ENCODE measurements at places on chromosomes 5 and 9.

DNA sequence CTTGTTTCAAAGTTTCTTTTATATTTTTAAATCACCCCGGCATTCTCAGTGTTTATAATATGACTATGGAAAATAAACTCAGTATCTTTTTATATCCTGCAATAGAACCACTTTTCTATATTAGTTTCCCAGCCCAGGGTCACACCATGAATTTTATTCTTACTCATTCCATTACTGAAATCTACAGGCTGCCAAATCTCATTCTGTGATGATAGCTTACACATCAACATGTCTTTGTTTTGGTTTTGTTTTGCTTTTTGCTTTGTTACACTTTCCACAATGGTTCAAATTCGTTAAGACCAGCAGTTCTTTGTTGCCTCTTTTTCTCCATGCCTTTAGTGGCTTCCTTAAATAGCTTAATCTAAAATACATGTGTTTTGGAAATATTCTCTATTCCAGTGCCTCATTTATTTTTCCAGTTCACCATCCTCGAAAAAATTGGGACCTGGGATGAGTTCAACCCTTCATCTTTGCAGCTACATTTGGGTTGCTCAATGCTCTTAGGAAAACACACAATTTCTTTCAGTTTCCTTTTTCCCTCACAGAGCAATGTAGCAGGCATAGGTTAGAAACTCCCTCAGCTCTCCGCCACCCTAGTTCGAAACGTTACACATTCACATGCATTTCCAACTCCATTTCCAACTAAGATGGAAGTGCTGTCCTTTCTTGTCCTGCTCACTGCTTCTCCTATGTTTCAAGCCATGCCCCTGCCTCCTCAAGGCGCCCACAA is 1146.3 kb downstream of the MAT2B start:
- no peak for DNase-seq

- DNase-seq, result no peak
These were observed 464.5 kb downstream of the CSNK1G3 start for GRCh38 chr5:123976379-123977033.

GRCh38 chr5:113508756-113509155 is 4.7 kb upstream of the YTHDC2 start:
- DNase-seq, result no peak

DNA sequence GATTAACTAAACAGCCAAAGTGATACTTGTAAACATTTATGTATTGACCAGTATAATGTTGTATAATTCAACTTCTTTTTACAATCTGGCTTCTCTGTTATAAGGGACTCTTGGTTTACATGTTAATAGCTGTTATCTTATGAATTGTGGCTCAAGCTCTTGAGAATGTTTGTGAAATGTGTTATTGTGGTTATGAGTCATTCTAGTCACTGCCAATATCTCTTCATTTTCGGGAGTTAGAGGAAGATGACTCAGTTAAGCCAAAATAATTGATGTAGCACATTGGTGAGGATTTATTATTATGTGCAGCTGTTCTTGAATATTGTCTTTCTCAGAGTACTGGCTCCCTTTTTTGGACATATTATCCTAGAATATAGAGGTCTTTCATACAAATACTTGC is 655.2 kb upstream of the RIOK2 start:
- no peak for DNase-seq

DNA sequence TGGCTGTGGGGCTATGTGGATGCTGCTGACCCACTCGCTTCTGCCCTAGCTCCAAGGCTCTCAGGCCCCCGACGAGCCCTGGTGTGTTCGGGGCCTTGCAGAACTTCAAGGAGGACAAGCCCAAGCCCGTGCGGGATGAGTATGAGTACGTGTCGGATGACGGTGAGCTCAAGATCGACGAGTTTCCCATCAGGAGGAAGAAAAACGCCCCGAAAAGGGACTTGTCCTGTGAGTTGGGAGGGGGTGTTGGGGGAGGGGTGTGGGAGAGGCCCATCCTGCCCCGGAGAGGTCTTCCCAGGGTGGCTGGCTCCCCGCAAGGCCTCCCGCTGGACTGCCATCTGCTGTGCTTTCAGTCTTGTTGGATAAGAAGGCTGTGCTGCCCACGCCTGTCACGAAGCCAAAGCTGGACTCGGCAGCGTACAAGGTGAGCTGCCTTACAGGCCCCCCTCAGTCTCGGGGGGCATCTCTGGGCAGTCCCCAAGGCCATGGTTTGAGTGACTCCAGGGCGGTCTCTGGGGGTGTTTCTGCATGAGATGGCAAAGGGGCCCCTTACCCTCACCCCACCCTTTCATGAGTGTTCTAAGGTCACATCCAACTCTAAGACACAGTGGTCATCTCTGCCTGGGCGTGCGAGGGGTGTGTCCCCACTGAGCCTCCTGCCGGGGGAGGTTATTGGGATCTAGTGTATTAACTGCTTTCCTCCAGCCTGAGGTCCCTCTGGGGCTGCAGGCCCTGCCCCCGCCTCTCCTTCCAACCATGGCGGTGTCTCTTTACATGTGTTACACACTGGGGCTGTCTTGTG is 89.5 kb downstream of the PHF2 start:
- no peak for DNase-seq

GRCh38 chr5:109878887-109879286 is 189.2 kb downstream of the MAN2A1 start:
- DNase-seq, result no peak

GRCh38 chr5:171897231-171897630 is 109.2 kb downstream of the FBXW11 start:
- no peak for DNase-seq

GRCh38 chr5:173707392-173707791 is 90.9 kb upstream of the BOD1 start:
- DNase-seq, result no peak

- DNase-seq, result no peak
These were observed 30.2 kb downstream of the MLANA start for GRCh38 chr9:5920860-5921328.

GRCh38 chr9:129414993-129415941 is 205.6 kb downstream of the C9orf50 start:
- no peak for DNase-seq

DNA sequence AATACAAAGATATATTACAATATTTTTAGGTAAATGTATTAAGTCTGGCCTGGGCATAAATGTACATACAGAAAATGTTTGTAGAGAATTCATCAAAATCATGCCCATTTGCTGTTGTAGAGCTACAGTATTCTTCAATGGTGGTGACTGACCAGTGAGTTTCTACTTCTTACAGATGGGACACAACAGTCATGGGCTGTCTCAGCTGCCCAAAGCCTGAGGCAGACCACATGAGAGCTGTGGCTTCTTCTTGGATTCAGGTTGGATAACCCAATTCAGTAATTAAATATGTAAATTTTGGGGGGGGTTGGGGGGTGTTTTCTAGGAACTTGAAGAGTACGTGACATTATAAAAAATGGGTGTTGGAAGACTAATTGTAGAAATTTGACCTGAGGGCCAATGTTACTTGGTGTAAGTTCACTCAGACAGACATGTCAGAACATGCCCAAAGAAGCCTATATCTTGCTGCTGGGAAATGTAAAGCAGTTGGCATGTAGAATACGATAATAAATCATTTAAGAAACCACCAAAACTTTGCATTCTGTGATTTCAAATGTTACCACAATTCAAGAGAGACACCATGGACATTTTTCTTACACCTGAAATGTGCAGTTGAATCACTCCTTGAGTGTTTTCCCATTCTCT is 17.9 kb downstream of the STARD4 start:
- no peak for DNase-seq

DNA sequence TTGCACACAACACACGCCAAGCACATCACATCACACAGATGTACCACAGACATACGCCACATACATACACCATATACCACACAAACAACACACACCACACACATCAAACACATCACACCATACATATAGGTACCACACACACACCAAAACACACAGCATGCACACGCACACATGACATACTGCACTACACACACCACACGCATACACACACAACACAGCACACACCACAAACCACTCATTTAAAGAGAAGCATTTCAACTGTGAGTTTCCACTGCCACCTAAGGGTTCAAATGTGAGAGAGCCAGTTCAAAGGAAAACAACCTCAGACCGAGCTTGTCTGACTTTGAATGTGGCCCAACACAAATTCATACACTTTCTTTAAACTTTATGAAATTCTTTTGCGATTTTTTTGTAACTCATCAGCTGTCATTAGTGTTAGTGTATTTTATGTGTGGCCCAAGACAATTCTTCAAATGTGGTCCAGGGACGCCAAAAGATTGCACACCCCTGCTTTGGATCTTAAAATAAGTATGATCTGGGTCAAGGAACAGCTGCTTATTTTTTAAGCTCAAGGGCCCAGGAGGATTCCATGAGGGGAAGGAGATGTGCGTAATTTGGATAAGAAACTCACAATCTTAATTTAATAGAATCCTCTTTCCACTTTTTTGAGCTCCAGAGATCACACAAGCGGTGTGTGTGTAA is 494.6 kb downstream of the GADD45G start:
- no peak for DNase-seq

DNA sequence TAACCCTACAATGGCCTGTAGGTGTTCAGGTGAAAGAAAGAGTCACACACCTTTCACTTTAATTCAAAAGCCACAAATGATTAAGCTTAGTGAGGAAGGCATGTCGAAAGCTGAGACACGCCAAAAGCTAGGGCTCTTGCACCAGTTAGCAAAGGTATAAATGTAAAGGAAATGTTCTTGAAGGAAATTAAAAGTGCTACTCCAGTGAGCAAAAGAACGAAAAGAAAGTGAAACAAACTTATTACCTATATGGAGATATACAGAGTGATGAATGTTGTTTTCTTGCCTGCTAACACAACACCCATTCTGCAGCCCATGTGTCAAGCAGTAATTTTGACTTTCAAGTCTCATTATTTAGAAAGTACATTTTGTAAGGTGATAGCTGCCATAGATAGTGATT is 254.2 kb upstream of the SLC24A2 start:
- DNase-seq, result no peak

- no peak for DNase-seq
These were observed 88.3 kb downstream of the PIK3R1 start for GRCh38 chr5:68303754-68304420.

DNA sequence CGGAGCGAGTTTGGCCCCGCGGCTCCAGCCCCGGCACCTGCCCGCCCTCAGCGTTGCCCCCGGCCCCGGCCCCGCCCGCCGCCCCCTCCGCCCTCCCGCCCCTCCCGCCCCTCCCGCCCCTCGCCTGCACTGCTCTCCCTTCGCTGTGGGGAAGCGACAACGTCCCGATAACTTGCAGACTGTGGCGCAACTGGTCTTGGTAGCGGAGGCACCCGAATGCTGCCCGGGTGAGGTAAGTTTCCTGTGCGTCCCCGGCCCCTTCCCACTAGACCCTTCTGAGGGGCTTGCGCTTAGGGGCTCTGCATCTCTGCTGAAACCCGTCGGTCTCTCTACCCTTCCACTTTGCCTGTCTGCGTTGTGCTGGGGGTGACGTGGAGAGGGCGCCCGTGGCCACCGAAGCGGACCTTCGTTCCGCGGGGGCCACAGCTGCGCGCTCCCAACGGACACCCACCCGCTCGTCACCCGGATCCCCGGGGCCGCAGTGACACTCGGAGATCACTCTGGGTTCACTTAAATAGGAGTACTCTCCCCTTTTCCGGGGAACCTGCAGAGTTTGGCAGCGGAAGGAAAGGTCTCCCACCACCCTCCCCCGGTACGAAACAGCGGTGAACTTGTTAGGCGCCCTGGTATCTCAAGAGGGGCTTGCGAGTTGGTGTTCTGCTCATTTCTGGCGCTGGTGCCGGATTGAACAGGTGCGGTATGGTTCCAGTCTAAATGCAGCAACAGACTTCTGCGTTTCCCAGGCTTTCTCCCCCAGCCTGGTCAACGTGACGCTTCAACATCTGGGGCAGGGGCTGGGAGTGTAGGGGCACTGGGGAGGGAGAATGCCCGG is 707 bp downstream of the PIP5K1B start:
- peak; percentile 11 for DNase-seq

DNA sequence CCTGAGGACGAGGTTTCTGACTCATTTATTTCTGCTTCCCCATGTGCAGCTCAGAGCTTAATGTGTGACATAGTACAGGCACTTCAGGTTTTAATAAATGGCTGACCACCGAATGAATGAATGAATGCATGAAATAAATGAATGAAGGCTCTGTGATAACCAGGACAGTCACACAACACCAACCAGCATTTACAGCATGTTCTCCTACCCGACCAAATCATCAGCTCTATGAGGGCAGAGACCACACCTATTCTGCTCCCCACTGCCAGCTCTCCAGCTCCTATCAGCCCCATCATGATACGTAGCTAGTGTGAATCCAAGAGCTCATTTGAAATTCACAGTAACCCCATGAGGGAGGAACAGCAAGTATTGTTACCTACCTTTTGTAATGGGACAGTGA is 4.8 kb downstream of the TMOD1 start:
- DNase-seq, result no peak

DNA sequence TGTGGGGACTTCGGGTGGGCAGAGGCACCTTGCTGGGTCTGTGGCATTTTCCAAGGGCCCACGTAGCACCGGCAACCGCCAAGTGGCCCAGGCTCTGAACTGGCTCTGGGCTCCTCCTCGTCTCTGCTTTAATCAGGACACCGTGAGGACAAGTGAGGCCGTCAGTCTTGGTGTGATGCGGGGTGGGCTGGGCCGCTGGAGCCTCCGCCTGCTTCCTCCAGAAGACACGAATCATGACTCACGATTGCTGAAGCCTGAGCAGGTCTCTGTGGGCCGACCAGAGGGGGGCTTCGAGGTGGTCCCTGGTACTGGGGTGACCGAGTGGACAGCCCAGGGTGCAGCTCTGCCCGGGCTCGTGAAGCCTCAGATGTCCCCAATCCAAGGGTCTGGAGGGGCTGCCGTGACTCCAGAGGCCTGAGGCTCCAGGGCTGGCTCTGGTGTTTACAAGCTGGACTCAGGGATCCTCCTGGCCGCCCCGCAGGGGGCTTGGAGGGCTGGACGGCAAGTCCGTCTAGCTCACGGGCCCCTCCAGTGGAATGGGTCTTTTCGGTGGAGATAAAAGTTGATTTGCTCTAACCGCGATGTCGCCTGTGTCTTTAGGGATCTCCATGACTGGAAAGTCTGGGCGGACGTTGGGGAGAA is 5.8 kb downstream of the DPP7 start:
- DNase-seq, result no peak

- no peak for DNase-seq
These were observed 529 bp upstream of the NRARP start for GRCh38 chr9:137302449-137303150.

DNA sequence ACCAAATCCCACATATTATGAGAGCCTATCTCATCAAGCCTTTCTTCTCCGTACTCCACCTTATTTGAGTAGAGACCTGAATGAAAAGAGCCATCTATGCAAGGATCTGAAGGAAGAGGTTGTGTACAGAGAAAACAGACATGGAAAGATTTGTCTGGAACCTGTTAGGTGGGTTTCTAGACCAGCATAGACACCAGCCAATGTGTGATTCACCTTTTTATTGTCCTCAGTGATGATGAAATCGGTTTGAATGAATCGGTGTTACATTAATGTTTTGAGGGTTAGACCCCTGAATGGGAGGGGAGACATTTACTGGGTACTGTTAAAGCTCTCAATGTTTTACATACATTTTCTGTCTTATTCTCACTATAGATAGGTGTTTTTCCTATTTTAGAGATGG is 223.6 kb downstream of the NMUR2 start:
- DNase-seq, result no peak

DNA sequence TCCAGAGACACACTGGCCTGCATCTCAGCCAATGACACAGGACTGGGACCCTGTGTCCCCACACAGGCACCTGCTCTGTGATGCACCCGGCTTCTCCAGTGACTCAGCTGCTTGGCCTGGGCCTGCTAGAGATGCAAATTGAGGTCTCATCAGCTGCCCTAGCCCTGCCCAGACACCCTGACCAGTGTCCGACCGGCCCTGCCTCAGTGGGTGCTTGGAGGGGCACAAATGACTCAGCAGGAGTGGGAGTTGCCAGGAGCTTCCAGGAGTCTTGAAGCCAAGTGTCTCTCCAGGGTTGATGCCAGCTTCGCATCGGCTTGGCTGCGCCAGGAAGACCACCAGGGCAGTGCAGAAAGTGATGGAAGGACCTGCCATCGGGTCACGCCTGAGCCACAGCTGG is 148.2 kb downstream of the ICE1 start:
- no peak for DNase-seq
